NCI-H1092 (cell line): ENCODE measurements at places on chromosomes 3 and 15.

DNA sequence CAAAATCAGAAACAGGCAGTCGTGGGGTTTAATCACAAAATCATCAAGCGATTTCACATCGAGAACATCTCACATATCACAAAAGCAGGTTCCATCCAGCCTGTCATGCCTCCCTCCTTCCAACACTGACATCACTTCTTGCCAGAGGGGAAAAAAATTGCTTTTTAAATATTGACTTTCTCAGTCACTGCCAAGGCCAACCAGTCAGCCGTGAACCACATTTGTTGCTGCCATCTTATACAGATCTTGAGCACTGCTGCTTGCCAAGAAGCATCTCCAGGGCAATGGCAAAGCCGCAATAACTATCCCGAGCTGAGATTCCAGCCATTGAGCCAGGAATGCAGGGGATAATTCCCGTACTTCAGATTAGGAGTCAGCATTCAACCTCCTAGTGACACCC, 174.6 kb downstream of the ANXA2 start:
- peak; percentile 6 for DNase-seq

DNA sequence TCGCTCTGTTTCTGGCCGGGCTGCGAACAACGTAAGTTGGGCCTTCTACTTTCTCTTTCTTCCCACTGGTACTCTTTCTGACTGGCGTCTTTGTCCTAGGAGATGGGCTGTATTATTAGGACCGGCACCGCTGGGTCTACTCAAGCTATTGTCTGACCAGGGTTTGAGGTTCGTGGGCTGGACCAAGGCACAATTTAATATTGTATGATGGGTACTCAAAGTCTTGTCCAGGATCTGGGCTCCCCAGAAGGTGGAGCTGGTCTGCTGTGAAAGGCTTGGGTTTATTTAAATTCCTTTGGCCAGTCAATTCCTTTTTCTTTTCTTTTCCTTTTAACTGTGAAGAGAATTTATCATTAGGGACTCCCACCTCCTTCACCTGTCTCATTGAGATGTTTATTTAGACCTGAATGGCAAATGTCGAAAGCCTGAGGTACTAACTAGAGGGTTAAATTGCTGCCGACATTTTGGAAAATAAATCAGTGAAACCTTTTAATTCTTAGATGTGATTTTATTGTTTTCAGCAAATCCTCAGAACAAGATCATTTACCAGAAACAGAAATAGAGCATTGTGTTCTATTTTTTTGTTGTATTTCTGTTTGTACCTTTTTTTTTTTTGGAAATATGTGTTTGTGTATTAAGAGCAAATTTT, 410 bp downstream of the LRRC49 start:
- peak; percentile 22 for DNase-seq

- no peak for DNase-seq
Measured at GRCh38 chr15:101639667-101640066, 12.5 kb downstream of the TM2D3 start.

- no peak for DNase-seq
Measured at GRCh38 chr3:152258448-152259393, 10.0 kb upstream of the MBNL1 start.

GRCh38 chr3:194736896-194737600, 51.4 kb downstream of the FAM43A start:
- DNase-seq = no peak

DNA sequence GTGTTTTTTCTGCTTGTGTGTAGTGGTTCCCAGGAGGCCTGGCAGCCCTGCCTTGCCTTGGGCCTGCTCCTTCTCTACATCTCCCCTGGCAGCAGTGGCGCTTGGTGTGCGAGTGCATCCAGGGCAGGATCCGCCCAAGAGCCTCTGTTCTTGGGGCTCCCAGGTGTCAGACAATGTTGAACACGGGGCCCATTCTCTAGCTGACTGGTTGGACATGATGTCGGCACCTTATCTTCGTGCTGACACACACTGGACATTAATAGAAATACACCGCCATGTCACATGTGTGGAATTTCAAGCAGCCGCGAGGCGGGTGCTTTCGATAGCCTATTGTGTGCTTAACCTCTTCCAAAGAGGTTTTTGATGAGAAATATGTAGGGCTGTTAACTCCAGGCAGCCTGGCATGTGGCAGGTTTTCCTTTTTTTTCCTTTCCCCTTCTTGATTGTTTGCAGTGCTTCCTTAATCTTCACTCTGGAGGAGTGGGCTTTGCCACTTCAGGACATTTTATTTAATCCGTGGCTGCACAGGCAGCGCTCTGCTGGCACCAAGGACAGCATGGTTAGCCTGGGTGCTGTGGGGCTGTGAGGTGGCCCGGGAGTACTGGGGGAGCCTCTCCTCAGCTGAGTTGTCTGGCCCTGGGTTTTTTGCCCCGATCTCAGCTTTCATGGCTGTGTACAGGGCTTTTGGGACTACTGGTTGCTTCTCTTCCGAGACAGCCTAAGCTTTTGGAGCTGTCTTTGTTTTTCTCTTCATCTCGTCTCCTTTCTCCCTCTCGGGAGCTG, 42.5 kb downstream of the CHCHD6 start:
- no peak for DNase-seq

- peak; percentile 52 for DNase-seq
Measured at GRCh38 chr15:40150163-40150925, 10.5 kb upstream of the BUB1B start.

- peak; percentile 7 for DNase-seq
Measured at GRCh38 chr15:55897560-55898336, 95.7 kb downstream of the NEDD4 start.

DNA sequence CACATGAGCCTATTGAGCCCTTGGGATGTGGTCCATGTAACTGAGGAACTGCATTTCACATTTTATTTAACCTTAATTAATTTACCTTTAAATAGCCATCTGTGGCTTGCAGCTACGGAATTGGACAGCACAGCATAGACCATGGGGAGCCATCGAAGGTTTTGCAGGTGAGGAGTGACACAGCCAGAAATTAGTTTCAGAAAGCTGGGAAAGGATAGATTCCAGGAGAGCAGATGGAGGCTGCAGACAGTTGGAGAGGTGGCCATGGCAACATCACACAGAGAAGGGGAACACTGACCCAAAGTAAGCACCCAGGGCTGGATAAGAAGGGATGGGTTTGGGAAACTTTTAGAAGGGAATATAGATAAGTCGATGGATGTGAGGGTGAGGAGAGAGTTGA, 100.1 kb upstream of the SLC6A11 start:
- DNase-seq = no peak

DNA sequence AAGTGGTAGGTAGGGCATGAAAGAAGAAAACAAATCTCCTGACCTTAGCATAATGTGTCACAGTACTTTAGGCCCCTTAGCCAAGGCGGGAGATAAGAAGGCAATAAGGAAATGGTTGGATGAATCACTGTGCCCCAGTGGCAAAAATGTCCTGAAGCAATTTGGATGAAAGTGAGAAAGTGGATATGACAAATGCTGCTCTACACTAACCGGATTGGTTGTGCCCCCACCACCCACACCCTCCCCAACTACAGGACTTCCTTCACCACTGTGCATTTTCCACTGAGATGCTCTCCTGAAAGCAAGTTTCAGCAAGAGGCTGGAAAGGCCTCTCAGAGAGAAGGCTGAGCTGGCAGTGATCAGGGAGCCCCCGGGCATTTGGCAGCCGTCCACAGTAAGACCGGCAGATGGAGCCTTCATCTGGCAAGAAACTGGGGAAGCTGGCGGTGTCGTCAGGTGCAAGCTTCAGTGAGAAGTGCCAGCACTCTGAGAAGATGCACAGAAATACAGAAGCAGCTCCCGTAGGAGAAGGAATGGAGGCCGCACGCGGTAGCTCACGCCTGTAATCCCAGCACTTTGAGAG, 63.8 kb downstream of the ATP1B3 start:
- DNase-seq = peak; percentile 72

DNA sequence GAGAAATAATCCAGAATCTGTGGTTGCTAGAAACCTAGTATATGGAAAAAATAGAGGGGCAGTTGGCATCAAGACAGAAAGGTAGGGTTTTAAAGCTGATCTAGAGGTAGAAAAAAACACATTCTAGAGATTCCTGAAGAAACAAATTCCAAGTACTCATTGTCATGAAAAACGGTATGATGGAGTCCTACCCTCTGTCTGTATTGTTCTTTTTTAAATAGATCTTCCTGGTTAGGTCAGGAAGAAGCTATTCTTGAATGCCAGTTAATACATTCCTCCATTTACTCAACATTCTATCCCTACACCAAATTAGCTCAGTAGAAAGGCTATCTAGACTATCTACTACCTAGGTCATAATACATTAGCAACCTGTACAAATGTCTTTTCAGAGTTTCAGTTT, 364.7 kb downstream of the FHIT start:
- DNase-seq = no peak

- DNase-seq = no peak
Measured at GRCh38 chr3:162142511-162142910, 645.9 kb downstream of the OTOL1 start.

DNA sequence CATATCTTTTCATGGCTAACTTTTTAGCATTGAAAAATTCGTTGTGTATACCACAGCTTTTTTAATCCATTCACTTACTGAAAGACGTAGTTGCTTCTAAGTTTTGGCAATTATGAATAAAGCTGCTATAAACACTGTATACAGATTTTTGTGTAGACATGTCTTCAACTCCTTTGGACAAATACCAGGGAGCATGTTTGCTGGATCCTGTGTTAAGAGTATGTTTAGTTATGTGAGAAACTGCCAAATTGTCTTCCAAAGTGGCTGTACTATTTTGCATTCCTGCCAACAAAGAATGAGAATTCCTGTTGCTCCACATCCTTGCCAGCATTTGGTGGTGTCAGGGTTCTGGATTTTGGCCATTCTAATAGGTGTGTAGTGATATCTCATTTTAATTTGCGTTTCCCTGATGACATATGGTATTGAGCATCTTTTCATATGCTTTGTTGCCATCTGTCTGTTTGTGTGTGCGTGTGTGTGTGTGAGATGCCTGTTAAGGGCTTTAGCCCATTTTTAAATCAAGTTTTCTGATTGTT, 87.5 kb downstream of the TNFAIP8L3 start:
- no peak for DNase-seq

- DNase-seq = no peak
Measured at GRCh38 chr3:48759071-48759470, 42.0 kb upstream of the IP6K2 start.

GRCh38 chr15:80173022-80173759, 20.4 kb downstream of the FAH start:
- peak; percentile 3 for DNase-seq

- no peak for DNase-seq
Measured at GRCh38 chr3:101796077-101796680, 17.2 kb downstream of the NXPE3 start.

DNA sequence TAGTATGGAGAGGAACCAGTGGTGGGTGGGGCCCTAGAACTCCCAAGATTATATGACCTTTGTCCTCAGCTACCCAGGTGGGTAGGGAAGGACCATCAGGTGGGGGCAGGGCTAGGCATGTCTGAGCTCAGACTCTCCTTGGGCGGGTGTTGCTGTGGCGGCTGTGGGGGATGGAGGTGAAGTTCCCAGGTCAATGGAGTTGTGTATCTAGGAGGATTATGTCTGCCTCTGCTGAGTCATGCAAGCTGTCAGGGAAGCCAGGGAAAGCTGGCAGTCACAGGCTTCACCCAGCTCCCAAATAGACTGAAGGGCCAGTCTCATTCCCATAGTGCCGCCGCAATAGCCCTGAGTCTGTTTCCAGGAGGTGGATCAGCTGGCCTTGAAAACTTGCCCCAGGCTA, 139.7 kb upstream of the CFAP20DC start:
- no peak for DNase-seq

DNA sequence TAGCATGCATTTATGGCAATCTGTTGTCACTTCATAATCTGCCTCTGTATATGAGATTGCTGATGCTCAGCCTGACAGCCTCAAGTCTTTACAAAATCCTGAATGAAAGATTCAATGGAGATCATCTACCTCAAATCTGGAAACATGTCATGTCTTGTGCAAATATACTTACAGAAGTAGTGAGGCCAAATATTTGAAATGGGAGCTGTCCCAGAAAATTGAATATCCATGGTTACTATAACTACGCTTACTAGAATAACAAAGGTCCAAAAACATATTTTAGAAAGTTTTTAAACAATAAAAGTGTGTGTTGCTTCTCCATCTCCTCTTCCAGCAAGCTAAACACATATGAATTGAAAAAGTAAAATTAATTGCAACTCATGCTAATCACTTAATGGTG, 133.2 kb upstream of the DPH6 start:
- DNase-seq = no peak

GRCh38 chr3:169660709-169661360, 2.7 kb downstream of the MECOM start:
- DNase-seq = no peak

- no peak for DNase-seq
Measured at GRCh38 chr3:194676471-194676870, 4.5 kb upstream of the LSG1 start.

DNA sequence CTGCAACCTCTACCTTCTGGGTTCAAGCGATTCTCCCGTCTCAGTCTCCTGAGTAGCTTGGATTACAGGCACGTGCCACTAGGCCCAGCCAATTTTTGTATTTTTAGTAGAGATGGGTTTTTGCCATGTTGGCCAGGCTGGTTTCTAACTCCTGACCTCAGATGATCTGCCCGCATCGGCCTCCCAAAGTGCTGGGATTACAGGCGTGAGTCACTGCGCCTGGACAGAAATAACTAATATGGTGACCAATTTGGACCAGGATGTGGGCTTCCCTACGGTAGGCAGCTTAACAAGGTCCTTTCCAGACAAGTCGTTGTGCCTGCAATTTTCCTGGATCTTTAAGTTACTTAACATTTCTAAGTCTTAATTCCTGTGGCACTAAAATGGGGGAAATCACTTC, 14.8 kb downstream of the WDR53 start:
- no peak for DNase-seq

- DNase-seq = peak; percentile 53
Measured at GRCh38 chr3:58608648-58609047, 31.5 kb upstream of the FAM107A start.

DNA sequence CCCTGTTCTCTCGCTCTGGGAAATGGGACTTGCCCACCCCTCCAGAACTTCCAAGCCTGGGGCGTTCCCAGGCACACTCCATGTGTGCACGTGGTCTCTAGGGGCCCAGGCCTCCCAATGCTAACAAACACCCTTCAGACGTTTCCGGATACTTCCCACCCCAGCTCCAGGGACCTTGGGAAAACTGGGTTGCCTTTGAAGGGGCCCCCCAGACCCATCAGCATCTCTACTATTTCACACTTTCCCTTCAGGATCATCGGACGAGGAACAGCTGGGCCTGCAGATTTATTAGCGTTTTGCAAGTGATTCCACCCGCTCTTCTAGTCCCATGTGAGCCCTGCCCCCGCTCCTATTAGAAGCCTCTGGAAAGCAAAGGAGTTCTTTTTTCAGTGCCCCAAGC, 63.2 kb downstream of the MAGEF1 start:
- no peak for DNase-seq
